T-cell (primary cell): ENCODE measurements at places on chromosomes 1 and 21. TPM values are rescaled to one million over a fixed set of nuclear protein-coding genes. Genes with fewer than 3 reads are reported as not detected.

TRIM67 gene
- total RNA-seq, result not detected

RPRD2 gene
- total RNA-seq, result 48.9 TPM

NFASC gene
- total RNA-seq, result not detected

S100A5 gene
- 1.4 TPM for total RNA-seq

CCDC27 gene
- total RNA-seq, result not detected

SLC39A1 gene
- 15.1 TPM for total RNA-seq

IL20 gene
- not detected for total RNA-seq

RBM11 gene
- total RNA-seq, result 4.6 TPM

GRCh38 chr1:8359617-8360481 lies 41.9 kb downstream of the SLC45A1 start:
- no peak overlapping the region for H3K4me3 ChIP-seq
- H3K27me3 ChIP-seq, result no peaks in the 10 kb centered on the region
- no peaks in the 10 kb centered on the region for H3K4me1 ChIP-seq
- H3K27ac ChIP-seq, result no peak overlapping the region

DNA sequence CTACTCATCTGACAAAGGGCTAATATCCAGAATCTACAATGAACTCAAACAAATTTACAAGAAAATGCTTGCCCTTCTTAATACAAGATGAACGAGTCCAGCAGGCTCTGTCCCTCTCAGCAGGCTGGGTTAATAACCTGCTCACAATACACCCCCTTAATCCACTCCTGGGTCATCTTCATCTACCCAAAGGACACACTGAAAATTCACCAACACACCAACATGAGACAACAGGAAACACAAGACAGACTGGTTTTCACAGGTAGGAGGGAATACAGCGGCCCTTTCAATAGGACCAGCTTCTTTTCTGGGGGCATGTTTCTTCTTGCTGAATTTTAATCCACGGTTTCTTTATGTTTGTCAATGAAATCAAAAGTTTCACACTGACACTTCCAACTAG lies 44.6 kb downstream of the SUSD4 start:
- no peak for DNase-seq
- H3K27ac ChIP-seq, result no peak overlapping the region
- no peaks in the 10 kb centered on the region for H3K36me3 ChIP-seq
- peaks cover 23% of the 10 kb centered on the region for H3K4me1 ChIP-seq

DNA sequence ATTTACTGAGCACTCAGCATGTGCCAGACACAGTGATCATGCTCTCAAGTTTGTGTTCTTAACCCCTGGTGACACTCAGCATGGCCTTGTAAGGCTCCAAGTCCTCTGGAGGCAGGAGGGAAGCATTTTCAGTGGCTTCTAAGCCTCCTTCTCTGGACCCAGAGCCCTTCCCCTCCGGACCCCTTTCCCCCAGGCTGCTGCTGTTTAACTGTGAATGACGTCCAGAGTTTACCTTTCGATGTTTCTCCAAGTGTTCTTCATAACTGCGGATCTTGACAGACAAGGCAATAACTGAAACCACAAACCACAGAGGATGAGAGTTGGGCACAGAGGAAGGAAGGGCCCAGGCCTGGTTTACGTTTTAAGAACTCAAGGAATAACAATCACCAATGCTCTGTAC lies 6.5 kb downstream of the MRPS15 start:
- no peak overlapping the region for H3K4me3 ChIP-seq
- DNase-seq, result no peak
- H3K27ac ChIP-seq, result no peak overlapping the region
- H3K4me1 ChIP-seq, result peaks cover 17% of the 10 kb centered on the region

DNA sequence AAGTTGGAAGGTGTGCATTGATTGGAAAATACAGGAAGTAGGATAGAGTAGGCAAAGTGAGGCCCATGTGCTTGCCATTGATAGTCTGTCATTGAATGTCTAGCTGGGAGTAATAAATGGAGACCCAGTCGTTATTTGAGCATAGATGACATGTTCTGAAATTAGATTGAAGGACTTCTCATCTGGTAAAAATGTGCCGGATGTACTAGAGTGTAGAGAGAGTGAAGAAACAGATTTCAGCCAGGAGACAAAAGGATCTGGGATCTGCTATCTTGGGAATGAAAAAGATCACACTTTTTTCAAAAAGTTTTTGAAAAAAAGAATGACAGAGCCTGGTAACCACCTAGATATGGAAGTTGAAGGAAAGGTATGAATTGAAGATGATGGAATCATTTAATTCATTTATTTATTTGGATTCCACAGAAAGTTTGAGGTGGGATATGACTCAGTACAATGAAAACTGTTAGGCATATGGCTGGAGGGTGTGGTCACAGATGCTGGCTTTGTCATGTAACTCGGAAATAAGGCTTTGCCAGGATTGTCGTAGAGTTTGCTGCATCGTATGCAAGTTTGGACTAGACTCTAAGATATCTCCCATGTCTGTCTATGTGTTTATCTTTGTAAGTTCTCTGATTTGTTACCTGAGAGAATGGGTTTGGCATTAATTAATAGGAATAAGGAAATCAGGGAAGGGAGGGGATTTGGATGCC lies 137.1 kb downstream of the PBX1 start:
- no peak overlapping the region for H3K4me3 ChIP-seq
- H3K4me1 ChIP-seq, result no peaks in the 10 kb centered on the region
- no peak for DNase-seq

DNA sequence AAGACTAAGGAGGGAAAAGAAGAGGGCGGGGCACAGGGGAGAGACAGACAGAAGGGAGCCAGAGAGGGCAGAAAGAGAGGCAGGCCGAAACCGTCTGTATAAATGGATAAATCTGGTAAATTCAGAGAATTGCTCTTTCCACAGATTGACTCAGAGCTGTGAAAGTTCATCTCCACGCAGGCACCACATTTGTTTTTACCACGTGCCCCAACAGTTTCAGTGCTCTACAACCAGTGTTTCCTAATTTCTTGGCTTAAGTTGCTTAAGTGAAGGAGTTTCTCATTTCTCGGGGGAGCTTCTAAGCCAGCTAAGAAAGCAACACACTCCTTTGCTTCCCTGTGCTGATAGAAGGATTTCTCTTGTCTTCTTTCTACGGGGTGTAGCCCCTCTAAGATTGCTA lies 87.1 kb downstream of the ENAH start:
- H3K27ac ChIP-seq, result no peak overlapping the region
- no peak for DNase-seq
- H3K4me1 ChIP-seq, result no peaks in the 10 kb centered on the region
- H3K36me3 ChIP-seq, result no peaks in the 10 kb centered on the region
- H3K4me3 ChIP-seq, result no peak overlapping the region

- H3K27ac ChIP-seq, result no peak overlapping the region
- H3K4me1 ChIP-seq, result no peaks in the 10 kb centered on the region
Measured at GRCh38 chr1:240765732-240766363, 153.9 kb upstream of the GREM2 start.

DNA sequence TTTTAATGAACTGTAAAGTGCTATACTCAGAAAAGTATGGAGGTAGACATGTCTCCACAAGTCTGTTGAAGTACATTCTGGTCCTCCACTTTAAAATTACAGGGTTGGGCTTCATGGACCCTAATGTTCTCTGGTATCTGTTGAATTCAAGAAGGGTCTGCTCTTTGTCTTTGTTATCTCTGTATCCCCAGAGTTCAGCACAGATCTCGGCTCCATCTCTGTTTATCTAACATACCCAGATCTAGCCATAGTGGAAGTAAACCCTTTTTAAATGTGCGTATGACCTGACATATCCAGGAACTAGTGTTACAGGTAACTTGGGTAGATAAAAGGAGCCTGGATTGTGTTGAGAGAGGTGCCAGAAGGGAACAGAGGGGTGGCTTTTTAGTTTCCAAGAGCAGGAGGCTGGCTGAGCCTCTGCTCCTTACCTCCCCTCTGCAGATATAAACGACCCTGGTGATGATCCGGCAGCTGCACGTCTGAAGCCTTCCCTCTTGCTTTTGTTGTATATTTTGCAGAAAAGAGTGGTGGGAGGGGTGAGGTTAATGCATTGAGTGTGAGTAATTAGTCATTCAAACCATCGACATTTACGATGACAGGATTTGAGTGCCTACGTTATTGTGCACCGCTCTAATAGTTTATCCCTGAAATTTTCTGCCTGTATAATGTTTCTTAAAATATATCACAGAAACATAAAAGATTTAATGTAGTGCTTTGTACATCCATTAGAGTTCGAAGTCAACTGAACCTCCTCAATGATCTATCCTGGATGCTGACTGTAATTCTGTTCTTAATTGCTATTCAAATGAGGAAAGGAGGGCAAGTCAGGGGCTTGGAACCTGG lies 30.8 kb downstream of the ELAVL4 start:
- DNase-seq, result no peak
- no peak overlapping the region for H3K27ac ChIP-seq
- no peaks in the 10 kb centered on the region for H3K27me3 ChIP-seq
- H3K36me3 ChIP-seq, result no peaks in the 10 kb centered on the region
- no peak overlapping the region for H3K4me3 ChIP-seq
- H3K4me1 ChIP-seq, result no peaks in the 10 kb centered on the region

- no peaks in the 10 kb centered on the region for H3K36me3 ChIP-seq
- no peak for DNase-seq
- H3K4me1 ChIP-seq, result peaks cover 48% of the 10 kb centered on the region
- peak overlapping the region; percentile 12 for H3K27ac ChIP-seq
- H3K4me3 ChIP-seq, result no peak overlapping the region
- H3K27me3 ChIP-seq, result peaks cover 18% of the 10 kb centered on the region
Measured at GRCh38 chr1:30192969-30193630, 530.3 kb downstream of the MATN1 start.

GRCh38 chr1:195574511-195574910 lies 1033.7 kb downstream of the KCNT2 start:
- no peaks in the 10 kb centered on the region for H3K4me1 ChIP-seq
- no peaks in the 10 kb centered on the region for H3K36me3 ChIP-seq
- no peak overlapping the region for H3K27ac ChIP-seq
- H3K4me3 ChIP-seq, result no peak overlapping the region
- no peak for DNase-seq
- no peaks in the 10 kb centered on the region for H3K27me3 ChIP-seq
